CD4-positive, alpha-beta T cell treated with Interleukin-15 for 1 hour (primary cell): ENCODE measurements at places on chromosomes 1 and 21.

DNA sequence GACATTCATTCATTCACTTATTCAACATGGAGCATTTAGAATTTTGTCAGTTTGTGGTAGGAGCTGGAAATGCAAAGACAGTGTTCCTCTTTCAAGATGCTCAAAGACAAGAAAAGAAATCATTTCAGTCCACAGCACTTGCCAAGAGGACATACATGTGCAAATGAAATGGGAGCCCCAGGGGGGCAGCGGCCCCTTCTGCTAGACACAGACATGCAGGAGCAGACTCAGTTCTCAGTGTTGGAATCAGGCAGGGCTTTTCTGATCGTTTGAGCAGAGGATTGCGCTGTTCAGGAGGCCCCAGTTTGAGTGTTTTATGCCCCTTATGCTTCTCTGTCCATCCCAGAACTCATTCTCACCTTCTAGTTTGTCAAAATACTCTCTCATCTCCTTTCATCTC, 35.6 kb upstream of the VASH2 start:
- no peak for DNase-seq

DNA sequence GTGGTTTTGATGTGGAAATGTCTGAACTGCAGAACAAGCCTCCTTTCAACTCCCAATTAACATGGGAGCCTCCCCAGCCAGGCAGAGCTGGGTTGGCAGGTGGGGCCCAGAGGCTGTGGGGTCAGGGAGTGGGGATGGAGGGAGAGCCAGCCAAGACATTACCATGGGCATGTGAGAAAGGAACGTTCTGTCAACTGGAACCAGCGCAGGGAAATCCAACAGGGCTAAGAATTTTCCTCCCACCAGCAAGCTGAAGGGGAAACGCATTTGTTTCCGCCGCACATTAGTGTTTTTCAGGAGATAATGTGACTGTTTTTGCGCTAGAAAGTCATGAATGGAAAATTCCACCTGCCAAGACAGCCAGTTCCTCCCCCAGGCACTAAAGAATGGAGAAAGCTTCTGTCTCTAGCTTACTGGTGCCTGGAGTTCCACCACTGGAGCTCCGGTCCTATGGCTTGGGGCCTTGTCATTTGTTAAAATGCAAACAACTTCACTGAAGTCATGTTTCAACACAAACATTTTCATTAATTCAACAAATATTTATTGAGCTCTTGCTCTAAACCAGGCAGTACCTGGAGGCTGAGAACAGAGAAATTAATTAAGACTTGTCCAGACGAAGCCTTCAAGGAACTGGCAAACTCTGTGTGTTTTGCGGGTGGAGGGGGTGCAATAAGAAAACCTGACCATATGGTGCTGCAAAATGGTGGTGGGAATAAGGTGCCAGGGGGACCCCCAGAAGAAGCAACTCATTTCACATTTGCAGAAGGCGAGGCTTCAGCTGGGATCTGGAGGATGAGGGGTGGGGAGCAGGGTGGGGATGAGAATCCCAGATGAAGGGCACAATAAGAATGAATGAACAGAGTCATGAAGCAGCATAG, 305.1 kb downstream of the MATN1 start:
- no peak for DNase-seq

- DNase-seq, result no peak
Observed at GRCh38 chr1:172810480-172811175, 151.7 kb downstream of the FASLG start.

DNA sequence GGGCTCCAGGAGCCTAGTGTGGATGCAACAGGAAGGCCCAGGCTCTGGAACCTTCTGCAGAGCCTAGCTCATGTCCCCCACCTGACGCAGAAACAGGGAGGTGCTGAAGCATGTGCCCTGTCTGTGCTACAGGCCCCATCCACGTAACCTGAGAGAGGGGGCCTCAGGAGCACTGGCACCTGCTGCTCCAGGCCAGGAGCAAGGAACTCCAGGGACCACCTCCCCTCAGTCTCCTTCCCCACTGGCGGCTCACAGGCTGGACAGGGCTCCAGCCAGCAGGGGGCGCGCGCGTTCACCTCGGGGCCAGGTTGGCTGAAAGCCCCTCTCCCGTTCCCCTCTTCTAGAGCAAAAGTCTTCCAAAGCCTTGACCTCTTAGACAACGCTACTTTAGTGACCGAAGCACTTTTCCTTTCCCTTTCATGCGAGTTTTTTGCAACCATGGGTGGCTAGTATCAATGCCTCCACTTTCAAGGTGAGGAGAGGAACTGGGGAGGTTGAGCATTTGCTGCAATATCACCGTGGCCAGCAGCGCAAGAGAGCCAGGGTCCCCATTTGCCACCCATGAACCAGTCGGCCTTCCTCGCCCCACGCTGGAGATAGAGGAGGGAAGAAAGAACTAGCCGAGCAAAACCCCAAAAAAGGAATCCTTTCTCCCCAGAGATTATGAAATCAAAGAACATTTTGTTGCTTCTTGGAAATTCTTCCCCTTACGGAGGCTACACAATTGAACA, 52.4 kb upstream of the GPR157 start:
- peak; percentile 34 for DNase-seq

- no peak for DNase-seq
Observed at GRCh38 chr1:164644774-164645644, 86.0 kb downstream of the PBX1 start.

DNA sequence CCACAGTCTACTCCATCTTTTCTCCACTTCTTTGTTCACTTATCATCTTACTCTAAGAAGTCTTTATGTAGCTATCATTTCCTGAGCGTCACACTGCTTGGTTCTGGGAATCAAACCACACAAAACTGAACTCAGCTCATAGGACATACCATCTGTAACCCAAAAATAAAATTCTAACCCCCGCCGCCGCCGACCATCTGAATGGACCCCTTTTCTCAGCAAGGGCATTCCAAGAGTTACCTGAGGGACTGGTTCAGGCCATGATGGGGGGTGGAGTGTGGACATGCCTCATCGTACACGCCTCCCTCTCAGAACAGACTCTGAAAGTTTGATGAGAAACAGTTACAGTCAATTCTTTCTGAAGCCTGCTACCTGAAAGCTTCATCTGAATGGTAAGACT, 12.6 kb upstream of the CHI3L2 start:
- peak; percentile 81 for DNase-seq

DNA sequence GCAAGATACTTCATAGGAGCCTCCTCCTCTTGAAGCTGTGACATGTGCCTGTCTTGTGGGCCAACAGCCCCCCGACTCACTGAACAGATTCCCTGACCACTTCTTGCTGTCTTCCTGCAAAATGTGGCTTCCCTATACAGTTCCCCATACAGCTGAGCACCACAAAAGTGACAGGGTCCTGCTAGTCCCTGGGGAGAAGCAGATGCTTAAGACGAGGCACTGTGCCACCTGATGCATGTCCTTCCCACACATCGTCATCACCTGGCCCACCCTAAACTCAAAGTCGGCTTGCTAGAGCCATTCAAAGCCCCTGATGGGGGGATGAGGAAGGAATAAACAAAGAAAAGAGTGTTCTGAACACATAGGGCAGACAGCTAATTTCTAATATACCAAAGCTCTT, 29.2 kb upstream of the ETV3 start:
- DNase-seq, result no peak

DNA sequence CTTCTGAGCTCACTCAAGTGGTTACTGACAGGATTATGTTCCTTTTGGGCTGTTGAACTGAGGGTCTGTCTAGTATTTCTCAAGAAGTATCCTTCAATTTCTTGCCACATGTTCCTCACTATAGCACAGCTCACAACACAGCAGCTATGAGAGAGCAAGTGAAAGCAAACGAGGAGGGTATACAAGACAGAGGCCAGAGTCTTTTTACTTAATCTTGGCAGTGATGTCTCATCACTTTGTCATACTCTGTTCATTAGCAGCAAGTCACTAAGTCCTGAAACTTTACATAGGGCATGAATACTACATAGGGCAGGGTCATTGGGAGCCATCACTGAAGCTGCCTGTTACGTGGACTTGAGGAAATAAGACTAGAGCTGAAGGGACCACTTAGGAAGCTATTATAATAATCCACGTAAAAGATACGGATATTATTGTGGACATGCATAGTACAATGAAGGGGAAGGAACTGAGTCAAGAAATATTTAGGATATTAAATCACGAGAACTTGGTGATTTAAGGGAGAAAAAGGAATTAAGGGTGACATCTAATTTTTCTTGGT, 63.7 kb downstream of the SLC30A7 start:
- DNase-seq, result no peak

DNA sequence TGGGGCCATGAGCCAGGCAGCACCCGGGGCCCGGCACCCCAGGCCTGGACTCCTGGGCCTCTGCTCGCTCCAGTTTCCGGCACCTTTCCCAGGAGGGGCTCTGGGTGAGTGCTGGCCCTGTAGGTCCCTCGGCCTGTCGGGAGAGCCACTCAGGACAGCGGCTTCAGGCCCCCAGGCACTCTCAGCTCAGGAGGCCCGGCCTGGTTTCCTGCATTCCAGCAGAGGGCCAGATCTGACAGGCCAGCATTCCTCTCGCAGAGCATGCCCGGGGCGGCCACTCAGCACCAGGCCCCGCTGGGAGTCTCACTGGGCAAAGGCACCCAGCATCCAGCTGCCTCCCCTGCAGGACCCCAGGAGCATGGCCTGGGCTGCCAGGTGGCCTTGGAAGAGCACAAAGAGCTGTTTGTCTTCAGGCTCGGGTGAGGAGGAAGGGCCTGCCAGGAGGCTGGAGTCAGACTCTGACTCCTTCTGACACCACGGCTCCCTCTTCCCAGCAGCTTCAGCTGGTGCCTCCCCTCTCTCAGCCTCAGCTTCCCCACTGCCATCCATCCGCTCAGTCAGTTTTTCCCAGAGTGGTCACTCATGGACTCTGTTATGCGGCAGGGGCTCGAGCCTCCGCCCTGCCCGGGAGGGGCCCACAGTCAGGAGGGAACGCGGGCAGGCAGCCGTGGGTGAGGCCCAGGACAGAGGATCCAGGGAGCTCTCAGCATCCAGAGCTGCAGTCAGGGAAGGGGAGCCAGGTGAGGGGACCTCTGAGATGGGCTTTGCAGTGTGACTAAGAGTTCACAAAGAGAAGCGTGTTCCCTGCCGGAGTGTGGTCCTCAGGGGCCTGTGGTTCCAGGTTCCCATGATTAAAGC, 51.7 kb downstream of the WNT9A start:
- DNase-seq, result peak; percentile 7

DNA sequence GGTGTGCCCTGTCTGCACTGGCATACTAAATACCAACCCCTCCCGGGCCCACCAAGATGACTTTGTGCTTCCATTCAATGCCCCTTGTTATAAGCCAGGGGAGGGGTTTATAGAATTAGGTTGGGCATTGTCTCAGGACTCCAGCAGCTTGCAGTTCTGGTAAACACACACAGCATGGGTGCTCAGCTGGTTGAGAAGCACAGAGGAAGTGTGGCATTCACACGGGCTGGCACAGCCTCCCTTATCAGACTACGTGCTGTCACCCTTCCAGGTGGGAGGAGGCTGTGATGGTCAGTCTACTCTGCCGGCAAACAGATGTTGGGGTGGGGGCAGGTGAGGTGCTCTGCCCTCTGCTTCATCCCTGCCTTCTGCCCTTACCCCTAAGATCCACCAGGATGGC, 15.0 kb upstream of the SLC6A17 start:
- no peak for DNase-seq

GRCh38 chr21:39504230-39504629, 52.5 kb downstream of the SH3BGR start:
- DNase-seq, result no peak

- DNase-seq, result no peak
Observed at GRCh38 chr1:80369780-80370179, 1363.2 kb upstream of the ADGRL4 start.

DNA sequence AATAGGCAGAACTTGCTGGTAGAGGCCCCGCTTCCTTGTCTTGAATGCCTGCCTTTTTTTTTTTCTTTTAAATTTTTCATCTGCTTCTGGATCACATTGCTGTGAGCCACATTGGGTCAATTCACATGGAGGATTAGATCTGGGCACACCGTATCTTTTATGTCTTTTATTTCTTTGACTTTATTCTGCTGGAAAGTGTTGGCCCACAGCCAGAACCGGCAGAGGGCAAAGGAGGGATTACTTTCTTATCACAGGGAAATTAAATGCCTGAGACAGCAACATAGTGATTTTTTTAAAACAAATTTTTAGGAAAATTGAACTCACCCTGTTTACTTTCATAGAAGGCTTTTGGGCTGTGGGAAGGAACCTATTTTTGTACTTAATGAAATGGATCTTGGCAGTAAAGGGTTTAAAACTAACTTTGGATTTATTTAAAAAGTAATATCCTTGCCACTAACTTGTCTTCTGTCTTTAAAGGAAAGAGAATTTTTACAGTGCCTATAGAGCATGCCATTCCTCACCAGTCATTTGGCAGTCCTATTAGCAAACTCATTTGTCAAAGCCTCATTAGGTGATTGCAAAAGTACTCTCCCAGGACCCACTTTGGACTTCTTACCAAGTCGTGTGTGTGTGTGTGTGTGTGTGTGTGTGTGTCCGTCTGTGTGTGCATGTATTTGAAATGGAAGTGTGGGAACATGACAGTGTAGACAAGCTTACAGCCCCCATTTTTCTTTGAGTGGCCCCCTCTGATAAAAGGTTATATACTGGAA, 68.4 kb downstream of the ST6GALNAC3 start:
- no peak for DNase-seq

DNA sequence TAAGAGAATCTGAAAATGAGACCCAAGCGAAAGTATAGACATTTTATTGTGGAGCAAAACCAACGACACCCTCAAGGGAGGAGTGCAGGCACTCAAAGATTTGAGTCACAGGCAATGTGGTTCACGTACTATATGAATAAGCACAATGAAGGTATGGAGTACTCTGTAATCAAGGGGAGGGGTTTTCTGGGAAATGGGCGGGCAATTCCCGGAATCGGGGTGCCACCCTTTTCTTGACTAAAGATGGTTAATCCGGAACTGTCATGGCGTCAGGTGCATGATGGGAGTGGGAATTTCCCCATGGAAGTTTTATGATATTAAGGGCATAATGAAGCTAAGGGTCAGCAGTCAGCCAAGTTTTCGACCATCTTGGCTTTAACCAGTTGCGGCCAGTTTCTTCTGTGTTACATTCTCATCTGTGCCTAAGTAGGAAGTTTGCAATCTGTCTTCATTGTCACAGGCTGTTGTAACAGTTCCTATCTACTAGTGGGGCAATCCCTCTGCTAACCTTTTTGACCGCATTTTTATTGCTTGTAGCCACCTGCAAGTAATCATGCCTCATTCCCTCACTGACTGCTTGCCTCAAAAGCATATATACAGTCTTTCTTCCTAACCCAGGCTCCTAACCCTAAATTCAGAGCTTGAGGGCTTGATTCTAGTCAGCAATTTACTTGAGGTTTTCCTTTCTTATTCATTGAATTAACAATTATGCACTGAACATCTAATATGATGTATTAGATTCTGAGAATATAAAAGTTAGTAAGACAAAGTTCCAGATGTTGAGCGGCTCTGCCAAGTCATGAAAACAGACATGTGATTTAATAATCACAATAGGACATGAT, 775 bp upstream of the AIM2 start:
- peak; percentile 91 for DNase-seq

- DNase-seq, result peak; percentile 73
Observed at GRCh38 chr1:58618303-58618702, 41.3 kb upstream of the TACSTD2 start.

DNA sequence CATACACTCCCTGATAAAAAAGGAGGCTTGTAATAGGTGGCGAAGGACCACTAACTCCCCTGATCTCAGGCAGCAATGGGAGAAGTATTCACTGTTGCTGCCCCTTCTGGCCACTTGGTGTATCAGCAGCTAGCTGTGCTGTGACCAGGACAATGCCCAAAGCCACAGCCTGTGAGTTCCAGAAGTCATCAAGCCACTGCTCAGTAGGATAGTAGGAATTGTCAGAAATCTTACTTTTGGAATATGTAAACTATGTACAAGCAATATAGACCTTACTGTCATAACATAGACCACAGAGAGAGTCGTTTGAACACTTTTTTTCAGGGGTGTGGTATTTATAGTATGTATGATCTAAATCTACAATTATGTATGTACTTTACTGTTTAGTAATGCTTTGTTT, 248.3 kb upstream of the CAMK1G start:
- no peak for DNase-seq
